ENCODE measurements at places on chromosomes 11 and 22. TPM values are rescaled to one million over a fixed set of nuclear protein-coding genes. Genes with fewer than 3 reads are reported as not detected.

Gene MYEOV
- total RNA-seq, result 92.4 TPM

Gene RAB36
- 8.1 TPM for total RNA-seq

Gene EHF
- total RNA-seq, result 0.20 TPM

Gene ARHGAP20
- not detected for total RNA-seq

Gene ABCG4
- total RNA-seq, result 0.18 TPM

Gene EFCAB6
- 0.70 TPM for total RNA-seq

Gene DCHS1
- total RNA-seq, result 0.08 TPM

Gene OR51B2
- total RNA-seq, result not detected

Gene APOBEC3G
- not detected for total RNA-seq

Gene BTBD18
- total RNA-seq, result not detected

Gene DEFB131B
- total RNA-seq, result not detected

Gene KCNJ5
- total RNA-seq, result not detected

Gene DRICH1
- total RNA-seq, result not detected

Gene TRIM21
- total RNA-seq, result 18.3 TPM

Gene C11orf97
- not detected for total RNA-seq

Gene BUD13
- total RNA-seq, result 10.5 TPM

Gene GAL3ST3
- total RNA-seq, result not detected

Gene MYBPC3
- total RNA-seq, result 0.08 TPM

Gene RTCB
- total RNA-seq, result 79.1 TPM

Gene ESRRA
- total RNA-seq, result 67.3 TPM

Gene DGAT2
- total RNA-seq, result 2.1 TPM

Gene EPS8L2
- 110 TPM for total RNA-seq

Gene ABCC8
- 1.6 TPM for total RNA-seq

Gene POU2AF2
- total RNA-seq, result not detected

Gene TBX1
- 4.1 TPM for total RNA-seq

Gene CATSPERZ
- 2.6 TPM for total RNA-seq

Gene NELL1
- total RNA-seq, result not detected

Gene CPSF7
- 74.7 TPM for total RNA-seq

Gene C11orf42
- not detected for total RNA-seq

Gene RASL10A
- total RNA-seq, result not detected

Gene RIC3
- total RNA-seq, result 2.5 TPM

Gene POLD3
- 19.7 TPM for total RNA-seq

Gene NCF4
- not detected for total RNA-seq

Gene PPM1F
- 20.9 TPM for total RNA-seq

Gene OR8D1
- total RNA-seq, result not detected

Gene APOL5
- total RNA-seq, result not detected

Gene OR8G1
- not detected for total RNA-seq

Gene RTN4R
- total RNA-seq, result 5.6 TPM

Gene PAX6
- 0.90 TPM for total RNA-seq

Gene PRODH
- total RNA-seq, result 0.89 TPM

Gene MUC6
- not detected for total RNA-seq

Gene ALKBH3
- 28.5 TPM for total RNA-seq

Gene TMPRSS5
- total RNA-seq, result 0.08 TPM

Gene PVALB
- not detected for total RNA-seq

Gene ARFIP2
- total RNA-seq, result 56.9 TPM

Gene SCGB2A2
- not detected for total RNA-seq

Gene HRAS
- total RNA-seq, result 93.4 TPM

Gene MN1
- total RNA-seq, result 2.9 TPM

Gene SERHL2
- total RNA-seq, result not detected

Gene TENM4
- 0.01 TPM for total RNA-seq

Gene CLDN5
- total RNA-seq, result not detected

Gene OR2D2
- total RNA-seq, result not detected

Gene OOSP4A
- total RNA-seq, result not detected

Gene CCT8L2
- not detected for total RNA-seq

Gene KRTAP5-11
- total RNA-seq, result not detected

Gene ANO9
- total RNA-seq, result 1.2 TPM

Gene PGGHG
- 7.1 TPM for total RNA-seq

Gene GNAZ
- total RNA-seq, result 2.4 TPM

Gene SLC22A25
- total RNA-seq, result not detected

Gene DNAJB7
- not detected for total RNA-seq
